Stimulated activated CD4-positive, alpha-beta T cell treated with anti-CD3 and anti-CD28 coated beads, Interleukin-1b, Interleukin-23, amount 100 ng/mL, for 1 hour (primary cell): ENCODE measurements at places on chromosomes 3 and 15.

- no peak for DNase-seq
These were observed 177.7 kb downstream of the THRB start for GRCh38 chr3:24316887-24317383.

DNA sequence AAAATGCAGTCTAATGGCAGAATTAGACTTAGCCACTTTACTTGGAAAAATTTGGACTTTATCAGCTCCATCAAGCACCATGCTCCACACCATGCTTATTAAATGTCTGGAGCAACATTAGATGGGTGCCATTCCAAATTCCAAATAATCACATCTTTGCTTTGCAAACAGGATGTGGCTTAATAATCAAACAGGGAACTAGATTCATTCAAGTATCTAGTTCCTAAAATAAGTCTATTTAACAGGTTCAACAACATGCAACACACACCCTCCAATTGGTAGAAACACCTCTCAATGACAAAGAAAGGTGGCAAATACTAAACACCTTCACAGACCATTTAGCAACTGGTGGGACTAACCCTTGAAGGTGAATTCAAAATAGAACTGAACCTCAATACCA is 3.5 kb downstream of the HEXA start:
- no peak for DNase-seq

DNA sequence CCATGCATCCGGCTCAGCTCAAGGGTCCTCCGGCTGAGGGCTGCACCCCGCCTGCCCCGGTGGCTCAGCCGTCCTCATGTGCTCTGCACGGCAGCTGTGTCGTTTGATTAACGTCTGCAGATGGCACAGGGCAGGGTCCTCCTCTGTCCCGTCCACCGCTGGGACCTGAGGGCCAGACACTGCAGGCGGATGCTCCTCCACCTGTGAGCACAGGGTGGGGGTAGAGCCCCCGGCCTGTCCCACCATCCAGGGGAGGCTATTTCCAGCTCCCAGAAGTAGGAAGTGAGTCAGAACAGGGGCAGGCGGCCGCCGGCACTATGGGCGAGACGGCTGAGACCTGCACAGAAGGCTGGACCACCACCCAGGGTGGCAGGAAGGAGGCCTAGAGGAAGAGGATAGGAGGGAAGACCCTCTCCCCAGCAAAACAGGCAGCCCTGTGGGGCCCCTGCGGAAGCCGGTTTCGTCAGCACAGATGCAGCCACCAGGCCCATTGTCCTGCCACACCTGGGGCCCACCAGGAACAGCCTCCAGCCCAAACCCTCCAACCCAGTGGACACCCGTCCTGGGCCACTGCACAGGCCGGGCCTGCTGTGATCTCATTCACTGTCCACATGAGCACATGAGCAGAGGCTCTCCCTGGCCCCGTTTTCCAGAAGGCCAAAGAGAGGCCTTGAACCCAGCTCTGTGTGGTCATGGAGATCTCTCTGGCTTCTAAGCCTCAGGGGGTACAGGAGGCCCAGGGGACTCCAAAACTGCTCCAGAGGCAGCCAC is 12.6 kb upstream of the PLXND1 start:
- DNase-seq = no peak

DNA sequence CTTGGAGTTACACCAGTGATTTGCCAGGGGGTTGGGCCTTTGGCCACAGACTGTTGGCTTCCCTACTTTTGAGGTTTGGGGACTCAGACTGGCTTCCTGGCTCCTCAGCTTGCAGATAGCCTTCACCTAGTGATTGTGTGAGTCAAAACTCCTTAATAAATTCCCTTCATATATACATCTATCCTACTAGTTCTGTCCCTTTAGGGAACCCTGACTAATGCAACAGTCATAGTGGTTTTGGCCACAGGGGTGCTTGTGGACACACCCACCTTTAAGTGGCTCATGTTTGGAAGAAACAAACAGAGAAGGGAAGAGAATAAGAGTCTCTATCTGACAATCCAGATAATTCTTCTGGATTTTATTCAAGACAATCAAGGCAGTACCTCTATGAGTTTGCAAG is 457.7 kb downstream of the EPHA3 start:
- no peak for DNase-seq

DNA sequence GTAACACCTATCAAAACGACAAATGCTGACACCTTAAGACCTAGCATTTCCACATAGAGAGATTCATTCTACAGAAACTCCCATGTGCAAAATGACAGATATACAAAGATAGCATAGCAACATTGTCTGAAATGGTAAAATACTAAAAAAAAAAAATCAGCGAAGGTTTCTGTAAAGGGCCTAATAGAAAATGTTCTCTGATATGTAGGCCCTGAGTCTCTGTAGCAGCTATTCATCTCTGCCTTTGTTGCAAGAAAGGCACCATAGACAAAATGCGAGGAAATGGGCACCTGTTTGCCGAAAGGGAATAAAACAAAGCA is 631 bp upstream of the MFGE8 start:
- no peak for DNase-seq
